Naive thymus-derived CD8-positive, alpha-beta T cell (primary cell): ENCODE measurements at places on chromosomes 3 and 15.

- DNase-seq, result peak; percentile 13
Observed at GRCh38 chr3:184338511-184338945, 1.1 kb downstream of the FAM131A start.

DNA sequence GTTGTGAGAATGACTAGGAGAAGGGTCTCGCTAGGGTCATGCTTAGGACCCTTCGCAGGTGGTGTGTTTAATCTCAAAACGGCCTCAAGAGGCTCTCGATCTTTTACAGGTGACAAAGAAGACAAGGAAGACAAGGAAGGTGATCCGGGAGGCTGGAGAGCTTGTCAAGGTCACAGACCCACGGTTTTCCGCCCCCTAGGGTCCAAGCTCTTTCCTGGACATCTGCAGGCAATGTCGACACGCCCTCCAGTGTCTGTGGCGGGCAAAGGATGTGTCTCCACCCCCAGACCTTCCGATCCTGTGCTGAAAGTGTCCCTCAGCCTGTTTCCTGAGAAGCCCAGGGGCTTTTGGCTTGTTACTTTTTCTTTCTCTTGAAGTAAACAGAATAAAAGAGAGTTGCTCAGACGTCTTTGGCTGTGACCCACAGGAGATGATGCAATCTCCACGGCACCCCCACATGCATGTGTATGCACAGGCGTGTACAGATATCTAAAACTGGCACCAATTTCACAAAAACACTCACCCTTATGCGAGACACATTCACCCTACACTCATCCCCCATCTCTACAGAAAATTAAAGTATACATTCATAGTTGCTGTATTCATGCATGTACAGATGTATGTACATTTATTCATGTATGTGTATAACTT is 108.8 kb downstream of the KLF13 start:
- peak; percentile 49 for DNase-seq

DNA sequence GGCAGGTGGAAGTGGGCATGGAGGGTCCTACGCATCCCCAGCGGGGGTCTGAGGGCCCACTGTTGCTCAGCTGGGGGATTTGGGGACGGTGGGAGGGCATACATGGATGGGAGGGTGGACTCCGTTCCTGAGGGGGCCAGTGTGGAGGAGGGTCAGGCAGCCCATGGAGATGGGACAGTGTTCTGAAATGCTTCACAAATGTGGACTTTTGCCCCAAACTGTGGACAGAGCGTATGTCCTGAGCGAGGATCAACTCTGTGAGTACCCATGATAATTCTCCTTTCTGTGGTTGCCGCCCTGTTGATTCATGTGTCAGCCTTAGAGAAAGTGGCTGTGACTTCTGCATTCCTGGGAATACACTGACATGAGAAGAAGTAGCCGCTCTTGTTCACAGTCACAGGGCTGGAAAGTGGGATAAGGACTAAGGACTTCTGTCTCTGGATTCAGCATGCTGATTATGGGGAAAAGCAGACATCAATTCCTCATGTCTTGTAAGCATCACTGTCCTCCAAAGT is 33.4 kb downstream of the SMAD3 start:
- DNase-seq, result no peak

DNA sequence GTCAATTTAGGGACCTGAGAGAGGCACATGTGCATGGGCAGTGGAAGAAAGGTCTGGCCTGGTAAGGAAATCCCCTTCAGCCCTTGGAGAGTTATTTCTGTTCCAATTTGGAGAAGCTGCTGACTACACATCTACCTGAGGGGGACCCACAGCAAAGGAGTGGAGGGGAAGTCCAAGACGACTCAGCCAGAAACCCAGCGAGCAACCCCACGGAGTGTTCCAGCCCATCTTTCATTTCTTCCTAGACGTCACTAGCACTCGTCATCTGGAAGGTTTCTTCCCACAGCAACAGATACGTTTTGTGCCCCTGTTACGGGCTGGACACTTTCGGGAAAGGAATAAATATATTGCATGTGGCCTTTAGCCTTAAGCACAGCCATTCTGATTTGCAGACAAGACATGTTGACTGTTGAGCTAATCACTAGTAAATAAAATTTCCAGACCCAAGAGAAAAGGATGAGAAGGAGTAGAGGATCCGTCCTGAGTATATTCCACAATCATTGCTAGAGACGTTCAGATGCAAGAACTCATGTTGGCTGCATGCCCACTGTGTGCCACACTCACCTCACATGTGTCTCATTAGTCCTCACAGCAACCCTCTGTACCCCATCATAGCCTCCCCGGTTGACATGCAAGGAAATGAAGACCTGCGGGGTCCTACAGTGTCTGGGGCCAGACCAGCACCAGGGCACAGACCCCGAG is 7.8 kb upstream of the FAM174B start:
- DNase-seq, result no peak

DNA sequence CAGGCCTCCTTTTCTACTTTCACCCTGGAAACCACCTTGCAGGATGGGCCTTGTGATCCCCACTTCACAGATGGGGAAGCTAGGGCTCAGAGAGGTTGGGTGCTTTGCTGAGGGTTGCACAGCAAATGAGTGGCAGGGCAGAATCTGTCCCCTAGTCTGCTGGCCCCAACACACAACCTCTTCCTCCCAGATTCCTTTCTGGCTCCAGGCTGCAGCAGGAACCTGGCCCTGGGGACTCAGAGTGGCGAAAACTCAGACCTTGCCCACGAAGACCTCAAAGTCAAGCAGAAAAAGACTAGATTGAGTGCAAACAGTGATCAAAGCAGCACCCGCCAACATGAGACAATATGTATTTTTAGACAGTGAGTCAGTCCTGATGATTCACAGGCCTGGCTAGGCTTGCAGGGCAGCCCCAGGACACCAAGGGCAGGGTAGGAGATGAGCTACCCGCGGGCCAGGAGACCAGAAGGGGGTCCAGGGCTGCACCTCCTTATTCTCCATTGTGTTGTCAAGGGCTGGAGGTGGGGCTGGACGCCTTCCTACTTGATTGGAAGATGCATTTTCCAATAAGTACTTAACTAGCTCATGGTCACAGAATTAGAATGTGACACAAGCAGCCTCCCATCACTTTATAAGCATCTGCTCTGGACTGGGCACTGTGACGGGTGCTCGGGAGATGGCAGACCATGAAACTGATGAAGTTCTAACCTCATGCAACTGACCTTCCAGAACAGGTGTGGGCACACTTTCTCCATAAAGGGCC is 23.9 kb downstream of the GOLGA6L2 start:
- no peak for DNase-seq

DNA sequence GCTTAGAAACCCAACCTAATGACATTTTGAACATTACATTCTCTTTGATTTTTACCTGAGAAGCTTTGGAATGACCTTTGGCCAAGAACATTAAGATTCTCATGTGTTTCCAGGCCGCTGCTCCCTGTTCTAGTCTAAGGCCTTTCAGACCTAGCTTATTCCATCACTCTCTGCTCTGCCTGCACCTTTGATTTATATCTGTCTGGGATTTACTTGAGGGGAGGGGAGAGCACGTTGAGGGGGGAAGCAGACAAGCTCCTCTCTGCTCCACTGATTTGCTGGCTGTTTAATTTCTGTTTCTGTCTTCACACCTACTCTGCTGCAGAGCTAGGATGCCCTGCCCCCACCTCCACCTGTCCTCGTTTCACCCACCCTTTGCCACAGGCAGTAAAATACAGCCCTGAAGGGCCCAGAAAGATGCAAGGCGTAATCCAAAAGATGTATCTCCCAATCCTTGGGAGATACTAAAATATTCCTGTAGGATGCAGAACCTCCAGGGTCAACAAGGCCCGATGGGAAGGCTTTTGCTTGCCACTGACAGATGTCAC is 429.8 kb downstream of the EPHB1 start:
- no peak for DNase-seq

DNA sequence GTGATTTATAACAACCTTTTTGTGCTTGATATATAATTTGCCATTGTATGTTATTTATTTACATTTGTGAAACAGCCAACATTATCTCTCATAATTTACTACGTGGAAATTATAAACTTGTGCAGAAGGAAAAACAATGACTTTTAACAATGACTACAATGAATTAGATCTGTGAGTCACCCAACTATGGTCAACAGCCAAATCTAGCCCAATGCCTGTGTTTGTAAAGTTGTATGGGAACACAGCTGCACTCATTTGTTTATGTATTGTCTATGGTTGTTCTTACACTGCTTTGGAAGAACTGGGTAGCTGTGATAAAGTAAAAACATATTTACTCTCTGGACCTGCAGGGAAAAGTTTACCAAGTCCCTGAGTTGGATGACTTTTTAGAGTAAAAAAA is 110.4 kb downstream of the OTOL1 start:
- no peak for DNase-seq

GRCh38 chr15:59736181-59736580 is 47.1 kb upstream of the BNIP2 start:
- no peak for DNase-seq

- DNase-seq, result no peak
Observed at GRCh38 chr3:105157067-105157765, 209.5 kb upstream of the ALCAM start.

- no peak for DNase-seq
Observed at GRCh38 chr3:151526757-151527156, 65.9 kb upstream of the IGSF10 start.

GRCh38 chr15:100279446-100279845 is 62.3 kb downstream of the ADAMTS17 start:
- no peak for DNase-seq

DNA sequence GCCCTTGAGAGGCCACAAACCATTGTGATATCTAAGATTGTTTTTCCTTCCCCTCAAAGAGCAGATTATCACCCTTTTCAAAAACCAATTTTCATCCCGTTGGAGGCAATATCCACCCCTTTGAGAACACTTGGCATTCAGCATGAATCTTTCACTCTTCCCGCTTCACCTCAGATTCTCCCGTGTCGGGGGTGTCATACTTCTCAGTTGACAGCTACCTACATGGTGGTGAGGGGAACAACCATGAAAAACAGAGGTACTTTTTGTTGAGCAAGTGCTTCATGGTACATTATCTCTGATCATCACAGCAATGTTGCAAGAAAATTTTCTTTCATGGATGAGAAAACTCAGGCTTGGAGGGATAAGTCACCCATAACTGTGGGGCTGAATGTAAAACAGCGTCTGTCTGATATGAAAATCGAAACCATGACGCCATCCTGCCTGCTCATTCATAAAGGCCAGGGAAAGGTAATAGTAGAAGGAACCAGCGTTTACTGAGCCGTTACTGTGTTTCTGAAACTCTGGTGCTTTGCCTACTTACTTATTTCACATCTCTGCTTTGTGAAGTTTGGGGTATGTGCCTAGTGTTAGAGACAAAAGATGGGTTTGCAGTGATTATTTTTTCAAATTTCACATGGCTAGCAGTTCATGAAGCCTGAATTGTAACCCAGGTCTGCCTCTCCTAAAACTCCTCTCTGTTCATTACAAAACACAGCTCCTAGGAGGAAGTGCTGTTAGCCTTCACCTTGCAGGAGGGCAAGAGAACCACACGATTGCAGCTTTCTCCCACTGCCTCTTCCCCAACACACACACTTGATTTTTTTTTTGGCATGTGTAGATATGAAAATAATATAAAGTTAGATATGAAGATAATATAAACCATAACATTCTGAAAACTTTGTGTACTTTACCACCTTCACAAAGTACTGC is 35.4 kb downstream of the SV2B start:
- no peak for DNase-seq
